Lower lobe of right lung (tissue), 2 donors: ENCODE measurements at places on chromosomes 4 and X. TPM values are rescaled to one million over a fixed set of nuclear protein-coding genes. Genes with fewer than 3 reads are reported as not detected.

GRCh38 chr4:107129076-107129475 lies 93.0 kb upstream of the DKK2 start:
- H3K4me3 ChIP-seq, result no peak overlapping the region
- H3K4me1 ChIP-seq, result no peaks in the 10 kb centered on the region
- H3K36me3 ChIP-seq, result no peaks in the 10 kb centered on the region
- DNase-seq, result no peak
- no peak overlapping the region for H3K27ac ChIP-seq
- no peaks in the 10 kb centered on the region for H3K27me3 ChIP-seq

GRCh38 chr4:172050911-172051310 lies 237.7 kb downstream of the GALNTL6 start:
- H3K36me3 ChIP-seq, result no peaks in the 10 kb centered on the region
- no peak overlapping the region for H3K4me3 ChIP-seq
- no peaks in the 10 kb centered on the region for H3K4me1 ChIP-seq
- H3K27ac ChIP-seq, result no peak overlapping the region
- no peak for DNase-seq

- H3K36me3 ChIP-seq, result no peaks in the 10 kb centered on the region
- no peaks in the 10 kb centered on the region for H3K27me3 ChIP-seq
- H3K27ac ChIP-seq, result no peak overlapping the region
These were observed 19.7 kb downstream of the CENPI start for GRCh38 chrX:101117701-101118100.

- no peak overlapping the region for H3K4me3 ChIP-seq
- H3K4me1 ChIP-seq, result no peaks in the 10 kb centered on the region
- no peak for DNase-seq
- H3K27me3 ChIP-seq, result no peaks in the 10 kb centered on the region
- no peak overlapping the region for H3K27ac ChIP-seq
These were observed 173.9 kb upstream of the PPARGC1A start for GRCh38 chr4:24063731-24064130.

GRCh38 chrX:30895370-30895769 lies 6.3 kb upstream of the TAB3 start:
- no peaks in the 10 kb centered on the region for H3K36me3 ChIP-seq
- no peak for DNase-seq
- H3K27me3 ChIP-seq, result no peaks in the 10 kb centered on the region
- no peak overlapping the region for H3K4me3 ChIP-seq

GRCh38 chrX:131359611-131360010 lies 70.5 kb upstream of the IGSF1 start:
- H3K4me3 ChIP-seq, result no peak overlapping the region
- no peaks in the 10 kb centered on the region for H3K4me1 ChIP-seq
- DNase-seq, result no peak
- no peaks in the 10 kb centered on the region for H3K36me3 ChIP-seq
- H3K27ac ChIP-seq, result no peak overlapping the region

GRCh38 chrX:131792356-131792749 lies 230.7 kb upstream of the STK26 start:
- no peaks in the 10 kb centered on the region for H3K36me3 ChIP-seq
- no peaks in the 10 kb centered on the region for H3K27me3 ChIP-seq
- no peak overlapping the region for H3K27ac ChIP-seq
- DNase-seq, result no peak

GRCh38 chr4:88794952-88795351 lies 97.3 kb upstream of the NAP1L5 start:
- no peak overlapping the region for H3K27ac ChIP-seq
- no peaks in the 10 kb centered on the region for H3K27me3 ChIP-seq
- DNase-seq, result no peak
- H3K4me1 ChIP-seq, result peaks cover 11% of the 10 kb centered on the region
- no peaks in the 10 kb centered on the region for H3K36me3 ChIP-seq

- H3K4me1 ChIP-seq, result no peaks in the 10 kb centered on the region
- no peak for DNase-seq
- no peak overlapping the region for H3K27ac ChIP-seq
These were observed 39.0 kb upstream of the PROM1 start for GRCh38 chr4:16122784-16123183.

GRCh38 chrX:69176053-69176452 lies 10.8 kb upstream of the PJA1 start:
- no peak for DNase-seq
- no peaks in the 10 kb centered on the region for H3K36me3 ChIP-seq

- H3K27ac ChIP-seq, result no peak overlapping the region
- DNase-seq, result no peak
- H3K4me1 ChIP-seq, result peaks cover 16% of the 10 kb centered on the region
- no peaks in the 10 kb centered on the region for H3K27me3 ChIP-seq
- no peak overlapping the region for H3K4me3 ChIP-seq
- H3K36me3 ChIP-seq, result no peaks in the 10 kb centered on the region
These were observed 174.5 kb downstream of the SMIM20 start for GRCh38 chr4:26088433-26088928.

DNA sequence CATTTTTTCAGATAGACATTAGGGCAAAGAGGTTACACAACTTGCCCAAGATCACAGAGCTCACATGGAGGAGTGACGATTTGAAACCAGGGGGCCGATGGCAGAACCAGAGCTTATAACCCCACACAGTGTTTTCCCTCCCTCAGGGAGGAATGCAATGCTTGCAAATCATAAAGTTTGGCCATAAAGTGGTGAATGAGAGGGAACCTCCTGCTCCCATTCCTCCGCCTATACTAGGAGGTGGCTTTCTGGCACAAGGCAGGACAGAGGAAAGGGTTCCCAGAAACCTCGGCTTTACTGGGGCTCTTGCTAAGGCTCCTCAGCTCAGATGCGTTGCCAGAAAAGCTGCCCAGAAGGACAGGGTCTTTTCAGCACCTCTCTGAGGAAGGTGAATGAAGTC lies 19.3 kb downstream of the TMEM154 start:
- no peaks in the 10 kb centered on the region for H3K36me3 ChIP-seq
- no peak overlapping the region for H3K27ac ChIP-seq
- peaks cover 10% of the 10 kb centered on the region for H3K4me1 ChIP-seq

DNA sequence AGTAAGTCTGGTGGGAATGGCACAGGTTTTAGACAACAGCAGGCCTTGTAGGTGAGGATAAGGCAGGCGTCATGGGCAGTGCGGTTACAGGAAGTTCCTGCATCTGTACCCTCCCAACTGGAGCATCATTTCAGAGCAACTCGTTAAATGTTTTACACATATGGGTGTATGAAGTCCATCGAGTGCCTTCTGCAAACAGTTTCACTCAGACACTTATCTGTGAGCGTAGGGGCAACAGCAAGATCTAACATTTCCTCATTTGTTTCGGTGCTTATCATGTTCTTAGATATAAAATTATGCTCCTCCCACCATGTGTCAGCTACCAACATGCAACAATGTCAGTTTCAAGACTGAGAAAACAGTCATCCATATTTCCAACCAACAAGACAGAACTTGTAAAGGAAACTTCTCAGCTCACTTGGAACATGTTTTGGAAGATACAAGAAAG lies 69.9 kb downstream of the ELOVL6 start:
- no peaks in the 10 kb centered on the region for H3K27me3 ChIP-seq
- no peaks in the 10 kb centered on the region for H3K4me1 ChIP-seq
- no peak for DNase-seq
- H3K36me3 ChIP-seq, result no peaks in the 10 kb centered on the region
- no peak overlapping the region for H3K27ac ChIP-seq

- no peak overlapping the region for H3K27ac ChIP-seq
- H3K4me1 ChIP-seq, result no peaks in the 10 kb centered on the region
- no peaks in the 10 kb centered on the region for H3K36me3 ChIP-seq
- no peak overlapping the region for H3K4me3 ChIP-seq
These were observed 490.3 kb upstream of the EPHA5 start for GRCh38 chr4:66160606-66161005.

DNA sequence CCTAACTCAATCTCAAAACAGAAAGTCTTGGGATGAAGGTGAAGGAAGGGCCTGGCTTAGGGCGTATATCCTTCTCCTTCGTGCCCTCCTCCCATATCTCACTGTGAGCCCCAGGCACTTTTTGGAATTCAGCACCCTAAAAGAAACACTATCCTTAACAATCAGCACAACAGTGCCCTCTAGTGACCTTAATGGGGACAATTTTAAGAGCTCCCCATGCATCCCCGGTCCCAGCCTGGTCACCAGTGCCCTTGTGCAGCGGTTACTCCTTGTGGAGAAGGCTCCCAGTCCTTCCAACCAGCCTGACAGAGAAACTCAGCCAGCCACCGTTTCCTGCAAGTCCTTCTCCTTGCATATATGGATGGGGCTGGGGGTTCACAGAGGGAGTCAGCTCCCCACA lies 4.2 kb downstream of the PAK3 start:
- no peak overlapping the region for H3K27ac ChIP-seq
- no peak for DNase-seq
- no peak overlapping the region for H3K4me3 ChIP-seq
- no peaks in the 10 kb centered on the region for H3K4me1 ChIP-seq
- no peaks in the 10 kb centered on the region for H3K36me3 ChIP-seq

DNA sequence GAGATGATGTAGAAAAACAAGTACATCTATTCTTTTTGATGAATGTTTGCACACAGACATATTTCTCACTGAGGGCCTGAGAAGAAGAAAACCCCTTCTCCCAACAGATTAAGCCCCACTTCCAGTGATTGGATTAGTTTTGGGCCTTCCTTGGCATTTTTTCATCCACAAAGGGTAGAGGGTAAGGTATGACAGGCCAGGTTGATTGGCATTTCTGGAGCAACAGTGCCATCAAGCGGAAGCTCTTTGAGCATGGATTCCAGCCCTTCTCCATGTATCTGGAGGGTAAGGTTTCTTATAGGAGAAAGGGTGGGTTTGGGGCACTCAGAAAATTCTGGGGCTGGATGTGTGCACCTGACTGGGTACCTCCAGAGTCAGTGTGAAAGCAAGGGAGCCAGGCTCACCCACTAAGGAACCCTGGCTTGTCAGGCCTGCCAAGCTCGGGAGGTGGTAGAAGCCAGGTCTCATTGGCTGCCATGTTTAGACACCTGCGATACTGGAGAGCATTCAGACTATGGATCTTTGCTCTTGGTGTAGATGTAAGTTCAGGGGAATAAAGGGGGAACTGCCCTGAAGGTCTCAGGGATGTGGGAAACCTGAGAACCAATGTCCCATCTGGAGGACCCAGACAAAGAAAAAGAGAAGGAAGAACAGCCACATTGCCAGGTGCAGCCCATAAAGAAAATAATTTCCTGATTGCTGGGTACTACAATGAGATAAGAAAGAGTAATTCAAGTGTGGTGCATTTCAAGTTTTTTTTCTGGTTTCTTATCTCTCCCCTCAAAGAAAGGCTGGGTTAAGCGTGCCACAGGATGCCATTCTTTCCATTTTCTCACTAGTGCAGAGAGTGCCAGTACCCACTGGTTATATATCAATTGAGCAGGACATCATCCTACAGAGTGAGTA lies 222.3 kb upstream of the AGTR2 start:
- no peaks in the 10 kb centered on the region for H3K36me3 ChIP-seq
- H3K27ac ChIP-seq, result no peak overlapping the region
- no peak overlapping the region for H3K4me3 ChIP-seq

DNA sequence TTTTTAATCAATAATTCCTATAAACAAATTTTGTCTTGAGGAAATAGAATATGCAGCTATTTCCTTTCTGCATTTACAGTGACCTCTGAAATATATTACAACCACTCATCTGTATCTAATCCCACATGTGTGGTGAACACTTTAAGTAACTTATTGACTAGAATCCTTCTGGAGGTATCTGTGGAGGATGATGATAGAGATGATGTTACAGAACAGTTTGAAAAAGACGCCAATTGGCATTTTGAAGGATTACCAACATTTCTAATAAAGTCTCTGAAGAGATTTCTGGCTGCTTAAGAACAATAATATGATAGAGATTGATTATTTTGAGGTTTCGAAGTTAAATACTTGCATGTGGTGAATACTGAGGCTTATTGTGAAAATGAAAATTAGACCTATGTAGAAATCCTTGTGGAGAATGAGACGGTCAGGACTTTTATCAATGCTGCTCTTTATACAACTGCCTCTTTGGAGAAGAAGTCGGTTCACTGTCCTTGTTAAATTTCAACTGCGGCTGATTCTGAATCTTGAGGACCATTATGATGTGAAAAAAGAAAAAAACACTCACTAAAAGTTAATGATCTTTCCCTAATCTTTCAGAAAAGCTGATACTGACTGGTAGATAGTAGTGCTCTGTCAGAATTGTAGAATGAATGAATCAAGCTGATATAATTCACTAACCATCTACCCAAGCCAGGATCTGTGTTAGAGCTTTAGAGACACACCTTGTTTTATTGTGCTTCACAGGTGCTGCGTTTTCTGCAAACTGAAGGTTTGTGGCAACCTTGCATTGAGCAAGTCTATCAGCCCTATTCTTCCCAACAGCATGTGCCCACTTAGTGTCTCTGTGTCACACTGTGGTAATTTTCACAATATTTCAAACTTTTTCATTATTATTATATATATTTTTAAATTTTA lies 204.7 kb downstream of the SPRY1 start:
- no peak overlapping the region for H3K27ac ChIP-seq
- DNase-seq, result no peak
- no peaks in the 10 kb centered on the region for H3K27me3 ChIP-seq
- H3K36me3 ChIP-seq, result no peaks in the 10 kb centered on the region
- H3K4me1 ChIP-seq, result peaks cover 37% of the 10 kb centered on the region

GRCh38 chr4:143375326-143376073 lies 38.8 kb downstream of the GAB1 start:
- no peaks in the 10 kb centered on the region for H3K36me3 ChIP-seq
- H3K4me1 ChIP-seq, result peaks cover 42% of the 10 kb centered on the region
- no peak overlapping the region for H3K27ac ChIP-seq
- no peak for DNase-seq
- no peaks in the 10 kb centered on the region for H3K27me3 ChIP-seq

DNA sequence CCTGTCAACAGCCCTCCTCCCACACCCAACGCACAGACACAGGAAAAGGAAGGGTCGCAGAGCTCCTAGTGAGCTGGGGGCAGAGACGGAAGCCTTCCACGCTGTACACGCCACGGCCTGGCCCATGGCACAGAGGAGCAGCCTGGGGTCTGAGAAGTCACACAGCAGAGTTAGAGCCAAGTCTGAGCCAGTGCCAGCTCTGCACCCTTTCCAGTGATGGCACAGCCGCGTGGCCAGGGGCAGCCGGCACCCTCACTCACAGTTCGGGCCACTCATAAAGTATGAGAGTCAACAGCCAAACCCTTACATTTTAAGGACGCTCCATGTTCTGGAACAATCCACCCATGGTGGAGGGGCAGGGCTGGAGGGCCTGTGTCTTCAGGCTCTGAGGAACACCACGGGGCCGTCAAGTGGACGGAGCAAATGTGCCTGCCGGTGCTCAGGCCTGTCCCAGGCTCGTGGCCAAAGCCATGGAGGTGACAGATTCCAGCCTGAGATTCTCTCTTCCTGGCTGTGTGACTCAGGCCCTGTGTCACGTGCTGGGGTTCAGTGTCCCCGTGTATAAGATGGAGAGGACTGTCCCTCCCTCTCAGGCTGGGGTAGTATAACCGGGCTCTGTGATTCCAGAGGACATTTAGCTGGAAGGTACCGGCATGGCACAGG lies 91.2 kb downstream of the ABLIM2 start:
- H3K4me1 ChIP-seq, result no peaks in the 10 kb centered on the region
- peaks cover 4% of the 10 kb centered on the region for H3K27me3 ChIP-seq
- no peak overlapping the region for H3K27ac ChIP-seq
- H3K36me3 ChIP-seq, result no peaks in the 10 kb centered on the region
- H3K4me3 ChIP-seq, result no peak overlapping the region

MSX1 gene
- 2.1 TPM for total RNA-seq

ASB11 gene
- not detected for total RNA-seq

ADGRG4 gene
- total RNA-seq, result 0.27 TPM

RASSF6 gene
- total RNA-seq, result 1.9 TPM

PAGE2B gene
- total RNA-seq, result not detected

RAI2 gene
- total RNA-seq, result 26.5 TPM

POU3F4 gene
- not detected for total RNA-seq

KIAA1210 gene
- total RNA-seq, result not detected

RPA4 gene
- total RNA-seq, result 1.5 TPM

RNF212 gene
- 6.8 TPM for total RNA-seq

FMR1NB gene
- not detected for total RNA-seq

SPANXA2 gene
- total RNA-seq, result not detected

SLC9B1 gene
- 0.74 TPM for total RNA-seq

CLDN22 gene
- not detected for total RNA-seq

USP26 gene
- total RNA-seq, result not detected

CENPVL1 gene
- total RNA-seq, result not detected
